Activated CD4-positive, alpha-beta T cell treated with anti-CD3 and anti-CD28 coated beads, Interleukin-2, amount 50 U/mL, for 48 hours (primary cell): ENCODE measurements at places on chromosomes 3 and 15.

- no peak for DNase-seq
Observed at GRCh38 chr3:17518189-17519059, 224.0 kb downstream of the TBC1D5 start.

DNA sequence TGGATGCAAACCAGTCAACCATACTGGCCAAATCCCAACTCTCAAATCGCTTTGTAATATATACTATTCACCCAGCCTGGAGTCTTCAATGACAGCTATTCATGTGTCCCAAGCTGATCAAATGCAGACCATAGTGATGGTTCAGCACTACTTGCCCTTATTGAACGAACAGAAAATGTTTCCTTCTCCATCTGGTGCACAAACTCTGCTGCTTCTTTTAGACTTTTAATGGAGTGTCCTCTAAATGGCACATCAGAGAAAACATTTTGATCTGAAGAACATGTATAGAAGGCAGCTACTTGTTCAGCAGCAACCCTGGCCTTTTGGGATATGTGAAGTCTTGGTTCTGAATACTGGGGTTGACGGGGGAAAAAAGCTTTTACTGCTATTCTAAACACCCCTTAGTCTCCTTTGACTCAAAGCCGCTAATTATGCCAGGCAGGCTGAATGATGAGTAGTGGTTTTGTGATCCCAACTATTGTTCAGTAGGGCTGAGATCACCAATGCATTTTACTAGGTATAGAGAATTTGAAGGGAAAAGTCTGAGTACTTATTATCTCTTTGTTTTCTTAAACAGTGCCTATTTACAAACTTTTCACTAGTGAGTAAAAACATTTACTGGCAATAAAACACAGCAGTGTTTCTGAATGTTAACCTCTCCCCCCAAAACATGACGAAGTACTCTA lies 781.2 kb downstream of the ROBO1 start:
- DNase-seq: no peak

DNA sequence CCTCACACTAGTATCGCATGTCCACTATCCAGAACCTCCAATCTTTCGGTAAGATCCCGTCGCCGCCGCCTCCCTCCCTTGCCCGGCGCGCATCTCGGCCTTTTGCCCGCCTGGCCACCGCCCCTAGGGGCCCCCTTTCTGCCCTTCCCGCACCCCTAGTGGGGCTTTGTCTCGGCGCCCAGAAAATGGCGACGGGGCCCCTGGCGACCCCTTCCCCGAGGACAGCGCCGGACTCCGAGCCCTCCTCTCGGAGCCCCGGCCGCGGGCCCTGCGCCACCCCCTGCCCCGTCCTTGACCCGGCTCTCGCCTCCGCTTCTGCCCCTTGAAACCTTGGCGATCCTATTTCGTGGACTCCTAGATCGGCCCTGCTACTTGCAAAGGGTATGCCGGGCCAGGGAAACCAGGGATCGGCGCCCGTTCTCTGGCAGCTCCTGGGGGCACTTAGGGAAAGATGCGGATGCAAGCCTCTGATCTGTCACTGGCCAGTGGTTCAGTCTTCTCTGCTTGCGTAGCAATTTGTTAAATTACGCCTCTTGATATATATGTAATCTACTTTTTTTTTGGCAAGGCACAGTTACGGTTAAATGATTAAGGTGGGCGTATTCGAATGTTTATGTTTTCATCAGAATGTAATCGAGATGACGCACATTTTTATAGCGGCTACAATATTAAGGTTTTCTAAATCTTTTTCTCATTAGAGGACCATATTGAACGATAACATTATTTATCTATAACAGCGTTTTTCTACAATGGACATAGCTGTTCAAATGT lies 603 bp downstream of the EIF1B start:
- no peak for DNase-seq

GRCh38 chr3:93906245-93906644 lies 67.5 kb downstream of the PROS1 start:
- no peak for DNase-seq

- no peak for DNase-seq
Observed at GRCh38 chr3:171454041-171454440, 6.2 kb downstream of the TNIK start.

DNA sequence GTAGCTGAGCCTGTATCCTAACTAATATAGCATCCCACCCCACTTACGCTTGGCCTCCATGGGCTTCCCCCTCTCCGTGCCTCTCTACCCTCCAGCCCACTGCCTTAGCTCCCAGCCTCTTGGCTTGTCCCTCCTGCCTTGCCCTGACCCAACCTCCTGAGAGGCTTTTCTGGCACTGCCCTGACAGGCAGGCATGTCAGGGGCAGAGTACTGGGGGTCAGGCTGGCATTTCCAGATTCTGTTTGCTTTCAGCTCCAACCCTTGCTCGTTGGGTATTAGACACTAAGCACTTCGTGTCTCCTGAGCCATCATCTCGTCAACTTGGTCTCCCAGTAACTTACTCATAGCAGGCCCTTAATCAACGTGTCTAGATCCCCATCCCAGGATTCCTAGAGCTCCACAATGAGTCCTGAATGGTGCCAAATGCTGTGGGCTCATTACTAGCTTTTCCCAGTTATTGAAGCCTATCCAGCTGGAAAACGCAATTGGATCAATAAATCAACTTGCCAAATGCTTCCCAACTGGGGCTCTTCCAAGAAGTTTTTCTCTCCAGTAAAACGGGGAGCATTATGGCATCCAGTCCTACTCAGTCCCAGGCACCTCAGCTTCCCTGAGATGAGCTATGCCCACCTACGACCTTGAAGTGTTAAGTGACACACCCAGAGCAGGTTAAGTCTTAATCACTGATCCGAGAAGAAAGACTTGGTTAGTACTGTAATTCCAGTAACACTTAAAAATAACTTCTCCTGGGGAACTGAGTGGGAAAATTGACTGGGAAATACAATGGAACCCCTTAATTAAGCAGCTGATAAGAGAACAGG lies 78.5 kb upstream of the DLG1 start:
- no peak for DNase-seq

DNA sequence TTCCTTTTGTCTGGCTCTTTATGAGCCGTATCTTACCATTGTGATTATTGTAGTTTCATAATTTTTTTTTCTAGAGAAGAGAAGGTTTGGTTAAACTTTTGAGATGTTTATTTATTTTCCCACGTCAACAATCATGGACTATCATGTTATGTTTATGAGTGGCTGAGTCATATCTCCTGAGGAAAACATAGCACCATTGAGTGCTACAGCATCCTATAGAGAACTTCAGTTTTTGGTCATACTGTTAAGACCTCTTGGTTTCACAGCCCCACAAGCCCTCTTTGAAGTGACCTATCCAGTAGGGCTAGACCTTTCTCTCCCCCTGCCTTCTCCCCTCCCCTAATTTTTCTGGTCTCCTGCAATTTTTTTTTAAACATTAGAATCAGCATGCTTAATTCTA lies 20.8 kb downstream of the PIK3CA start:
- no peak for DNase-seq

DNA sequence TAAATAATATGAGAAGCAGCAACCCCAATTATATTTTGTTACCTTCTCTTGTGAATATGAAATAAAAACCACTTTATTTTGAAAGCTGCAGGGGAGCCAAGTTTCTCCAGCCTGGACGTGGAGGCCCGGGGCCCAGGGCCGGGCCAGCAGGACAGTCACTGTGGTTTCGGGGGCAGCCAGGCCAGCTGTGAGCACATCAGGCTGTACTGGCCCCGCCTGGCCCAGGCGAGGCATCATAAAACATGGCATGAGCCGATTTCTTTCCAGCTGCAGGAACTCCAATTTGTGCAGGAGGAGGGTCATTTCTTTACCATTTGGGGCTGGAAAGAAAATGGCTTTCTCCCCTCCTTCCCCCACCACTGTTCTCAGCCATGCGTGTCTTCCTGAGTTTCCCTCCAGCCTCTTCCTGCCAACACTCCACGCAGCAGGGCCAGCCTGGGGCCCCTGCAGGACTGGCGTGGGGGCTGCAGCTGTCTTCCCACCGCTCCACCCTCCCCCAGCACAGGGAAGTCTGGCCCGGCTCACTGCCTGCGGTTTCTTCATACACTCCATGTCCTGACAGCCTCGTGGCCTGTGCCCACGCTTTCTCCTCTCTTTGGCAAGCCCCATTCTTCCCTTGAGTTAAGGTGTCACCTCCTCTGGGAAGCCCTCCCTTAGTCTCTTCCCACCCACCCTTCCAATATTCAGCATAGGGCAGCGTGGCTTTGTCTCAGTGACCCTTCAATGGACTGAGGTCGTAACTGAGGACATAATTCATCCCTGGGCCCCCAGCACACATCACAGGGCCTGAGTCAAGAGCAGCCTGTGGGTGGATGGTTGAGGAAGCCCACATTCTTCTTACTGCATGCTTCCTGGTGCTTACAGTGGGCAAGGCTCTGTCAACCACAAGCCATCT lies 135.8 kb downstream of the CHSY1 start:
- no peak for DNase-seq

DNA sequence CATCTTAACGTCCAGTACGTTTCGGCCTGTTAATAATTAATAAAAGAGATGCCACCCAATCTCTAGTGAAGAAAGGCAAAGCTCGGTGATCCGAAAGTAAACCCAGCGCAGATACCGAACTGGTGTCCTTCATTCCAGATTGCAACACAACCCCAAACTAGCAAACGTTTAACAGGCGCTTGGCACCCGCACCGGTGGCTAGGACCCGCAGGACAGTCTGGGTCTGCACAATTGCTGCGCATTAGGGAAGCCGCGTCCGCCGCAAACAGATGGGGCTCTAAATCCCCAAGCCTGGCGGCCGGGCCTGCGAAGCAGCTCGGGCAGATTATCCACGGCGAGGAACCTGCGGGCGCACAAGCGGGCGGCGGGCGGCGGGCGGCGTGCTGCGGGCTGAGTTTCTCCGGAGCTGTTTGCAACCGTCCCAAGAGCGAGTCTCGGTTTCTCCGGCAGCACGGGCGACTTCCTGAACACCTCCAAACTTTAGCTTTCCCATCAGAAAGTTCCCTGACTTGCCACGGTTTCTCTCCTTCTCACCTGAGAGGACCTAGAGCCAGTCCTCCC lies 112.1 kb upstream of the ICE2 start:
- DNase-seq: peak; percentile 57

GRCh38 chr3:182717216-182717615 lies 76.1 kb upstream of the ATP11B start:
- DNase-seq: no peak

GRCh38 chr15:100721758-100722550 lies 119.6 kb downstream of the ASB7 start:
- no peak for DNase-seq

GRCh38 chr3:151856118-151856517 lies 17.3 kb upstream of the SUCNR1 start:
- no peak for DNase-seq

- no peak for DNase-seq
Observed at GRCh38 chr3:99418709-99419108, 219.7 kb upstream of the COL8A1 start.

- DNase-seq: no peak
Observed at GRCh38 chr3:37770336-37770735, 91.3 kb upstream of the CTDSPL start.

DNA sequence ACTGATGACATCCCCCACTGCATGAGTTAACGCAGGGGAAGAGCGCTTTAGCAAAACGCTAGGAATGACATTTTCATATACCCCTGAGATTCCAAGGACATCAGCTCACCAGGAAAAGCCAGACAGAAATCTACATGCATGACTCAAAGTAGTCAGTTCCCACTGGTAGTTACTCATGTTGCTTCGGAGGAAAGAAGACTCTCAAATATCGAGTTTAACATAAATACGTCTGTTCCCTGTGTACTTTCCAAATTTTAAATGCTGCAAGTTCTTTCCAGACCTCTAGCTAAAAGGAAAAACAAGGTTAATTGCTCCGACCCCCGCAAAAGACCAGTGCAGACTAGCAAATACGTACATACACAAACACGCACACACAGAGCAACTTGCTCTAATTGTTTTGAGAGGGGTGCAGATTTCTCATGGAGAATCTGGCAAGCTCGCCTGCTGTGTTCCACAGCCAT lies 115.4 kb upstream of the PRICKLE2 start:
- no peak for DNase-seq

DNA sequence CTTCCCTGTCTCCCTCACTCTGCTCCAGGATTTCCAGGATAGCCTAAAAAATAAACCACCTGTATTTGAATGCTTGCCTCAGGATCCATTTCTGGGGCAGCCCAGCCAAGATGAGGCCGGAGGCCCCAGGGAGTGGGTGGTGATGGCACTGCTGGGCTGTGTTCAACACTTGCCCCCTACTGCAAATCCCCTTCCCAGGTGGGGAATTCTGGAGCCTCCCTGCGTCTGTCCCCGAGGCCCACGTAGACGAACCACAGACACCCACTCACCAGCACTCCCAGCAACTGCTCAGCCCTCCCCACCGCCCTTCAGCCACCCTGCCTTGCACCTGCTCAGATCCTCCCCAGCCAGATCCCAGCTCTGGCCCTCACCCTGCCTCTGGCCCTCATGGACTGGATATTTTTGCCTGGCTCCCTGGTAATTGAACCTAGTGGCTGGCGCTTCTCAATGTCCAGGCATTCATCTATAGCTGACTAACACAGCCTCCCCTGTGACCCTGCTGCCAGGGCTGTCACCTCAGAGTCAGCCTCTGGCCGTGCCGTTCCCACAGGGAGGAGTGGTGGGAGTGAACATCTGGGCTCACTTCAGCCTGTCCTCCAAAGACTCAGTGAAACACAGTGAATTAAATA lies 17.1 kb upstream of the EPB42 start:
- no peak for DNase-seq

DNA sequence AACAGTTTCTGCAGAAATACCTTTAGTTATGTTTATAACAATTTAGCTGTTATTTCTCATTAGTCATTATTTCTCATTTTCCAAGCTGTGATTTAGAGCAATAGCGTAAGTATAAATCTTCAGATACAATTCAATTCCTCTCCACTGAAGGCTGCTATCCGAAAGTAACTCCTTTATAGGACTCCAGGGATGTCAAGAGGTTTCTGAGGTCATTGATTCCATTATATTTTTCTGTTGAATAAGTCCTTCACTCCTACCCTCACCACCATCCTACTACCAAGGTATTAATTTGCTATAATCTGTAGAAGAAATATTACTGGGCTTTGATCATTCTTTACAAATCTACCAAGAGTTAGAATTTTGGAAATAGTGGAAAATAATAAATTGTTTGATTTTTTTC lies 285.7 kb downstream of the CADM2 start:
- DNase-seq: no peak

DNA sequence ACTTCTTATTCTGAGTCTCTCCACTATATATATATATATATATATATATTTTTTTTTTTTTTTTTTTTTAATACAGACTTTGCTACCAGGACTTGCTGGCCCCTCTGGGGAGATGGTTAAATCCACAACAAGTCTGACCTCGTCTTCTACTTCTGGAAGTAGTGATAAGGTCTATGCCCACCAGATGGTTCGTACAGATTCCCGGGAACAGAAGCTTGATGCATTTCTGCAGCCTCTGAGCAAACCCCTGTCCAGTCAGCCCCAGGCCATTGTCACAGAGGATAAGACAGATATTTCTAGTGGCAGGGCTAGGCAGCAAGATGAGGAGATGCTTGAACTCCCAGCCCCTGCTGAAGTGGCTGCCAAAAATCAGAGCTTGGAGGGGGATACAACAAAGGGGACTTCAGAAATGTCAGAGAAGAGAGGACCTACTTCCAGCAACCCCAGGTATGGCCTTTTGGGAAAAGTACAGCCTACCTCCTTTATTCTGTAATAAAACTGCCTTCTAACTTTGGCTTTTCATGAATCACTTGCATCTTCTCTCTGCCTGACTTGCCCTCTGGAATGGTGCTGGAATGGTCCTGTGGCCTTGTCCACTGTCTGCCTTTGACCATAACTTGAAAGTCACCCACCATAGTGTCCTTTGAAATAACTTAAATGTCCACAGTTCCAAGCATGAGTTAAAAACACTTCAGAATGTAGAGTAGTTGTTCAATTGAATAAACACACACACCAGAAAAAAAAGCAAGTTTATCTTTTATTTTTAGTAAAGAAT lies 32.4 kb downstream of the MLH1 start:
- DNase-seq: no peak
